Hepatocyte (in vitro differentiated cells): ENCODE measurements at places on chromosomes 3 and 15. TPM values are rescaled to one million over a fixed set of nuclear protein-coding genes. Genes with fewer than 3 reads are reported as not detected.

Gene RYR3
- 0.36 and 0.37 TPM in 2 replicates for total RNA-seq

- DNase-seq = peak; percentile 23
Measured at GRCh38 chr3:178318941-178319816, 217.1 kb upstream of the KCNMB2 start.

Gene FANCI
- 12.6 and 14.5 TPM in 2 replicates for total RNA-seq

GRCh38 chr3:141331377-141332318 lies 36.7 kb upstream of the ZBTB38 start:
- DNase-seq = peak; percentile 84

GRCh38 chr15:67456677-67457529 lies 64.0 kb upstream of the C15orf61 start:
- DNase-seq = peak; percentile 86

- DNase-seq = no peak
Measured at GRCh38 chr3:111538111-111538510, 3.9 kb upstream of the CD96 start.

DNA sequence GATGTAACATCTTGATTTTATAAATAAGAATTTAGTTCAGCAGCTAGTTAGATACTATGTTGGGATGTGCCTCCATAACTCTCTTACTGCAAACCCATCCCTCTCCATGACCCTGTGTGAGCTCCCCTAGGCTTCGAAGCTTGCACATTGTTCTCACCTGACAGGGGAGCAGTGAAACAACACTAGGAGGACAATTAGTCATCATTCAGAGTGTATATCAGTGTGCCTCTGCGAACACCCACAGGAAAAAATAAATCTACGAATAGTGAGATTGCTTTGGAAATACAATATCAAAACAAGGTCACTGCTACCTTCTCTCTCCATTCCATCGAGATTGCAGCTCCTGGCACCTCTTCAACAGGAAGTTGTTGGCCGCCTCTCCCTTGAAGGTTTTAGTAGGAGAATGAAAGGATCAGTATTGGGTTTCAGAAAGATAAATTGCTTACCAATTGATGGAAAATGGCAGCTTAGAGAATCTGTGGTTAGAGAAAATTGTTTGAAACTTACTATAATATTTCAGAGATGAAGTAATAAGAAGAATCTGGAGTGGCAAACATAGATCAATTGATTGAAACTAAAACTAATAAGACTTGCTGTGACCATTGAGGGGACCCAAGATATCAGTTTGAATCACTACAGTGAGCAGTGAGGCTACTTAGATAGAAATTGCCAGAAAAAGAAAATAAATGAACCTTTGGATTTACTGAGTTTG lies 103.2 kb downstream of the CHL1 start:
- no peak for DNase-seq

DNA sequence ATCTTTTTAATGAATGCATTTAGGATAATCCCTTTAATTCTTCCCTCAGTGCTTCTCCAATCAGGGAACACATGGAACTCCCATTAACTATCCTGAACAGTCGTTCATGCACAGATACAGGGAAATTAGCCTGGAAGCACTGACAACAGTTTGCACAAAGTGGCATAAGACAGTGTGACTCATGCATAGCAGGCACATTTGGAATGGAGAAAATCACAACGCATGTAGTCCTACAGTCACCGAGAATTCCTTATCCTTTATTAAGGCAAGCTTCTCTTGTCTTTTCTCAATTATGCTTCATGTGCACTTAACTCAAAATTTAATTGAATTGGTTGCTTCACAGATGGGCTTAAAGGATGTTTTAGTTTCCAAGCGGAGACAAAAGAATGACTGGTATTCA lies 155.0 kb upstream of the CRBN start:
- no peak for DNase-seq

Gene ACKR2
- total RNA-seq = 1.9 and 3.9 TPM in 2 replicates

DNA sequence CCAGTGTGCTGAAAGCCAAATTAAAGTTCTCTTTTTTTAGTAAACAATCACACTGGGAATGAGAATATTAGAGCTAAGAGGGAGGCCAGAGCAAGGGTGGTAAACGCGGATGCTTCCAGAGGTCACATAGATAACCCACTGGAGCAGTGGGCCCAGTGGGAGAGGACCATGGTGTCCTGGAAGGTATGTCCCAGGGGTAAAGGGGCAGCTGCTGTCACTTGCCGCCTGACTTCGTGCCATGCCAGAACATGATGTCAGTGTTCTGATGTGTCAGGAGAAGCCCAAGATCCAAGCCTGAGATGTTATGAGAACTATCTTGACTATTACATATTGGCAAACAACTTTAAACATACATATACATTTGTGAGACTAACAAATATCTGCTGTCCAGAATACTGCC lies 211.9 kb upstream of the IL12A start:
- DNase-seq = no peak

Gene ZKSCAN7
- 9.6 and 9.9 TPM in 2 replicates for total RNA-seq

GRCh38 chr3:56970461-56970879 lies 90.0 kb upstream of the SPATA12 start:
- DNase-seq = peak; percentile 31

GRCh38 chr3:108936924-108937689 lies 16.6 kb downstream of the GUCA1C start:
- no peak for DNase-seq

Gene SCN5A
- 0.48 and 1.3 TPM in 2 replicates for total RNA-seq

GRCh38 chr3:44237665-44238064 lies 4.0 kb upstream of the TOPAZ1 start:
- no peak for DNase-seq

Gene AADACL2
- total RNA-seq = 0.10 and 0.24 TPM in 2 replicates

DNA sequence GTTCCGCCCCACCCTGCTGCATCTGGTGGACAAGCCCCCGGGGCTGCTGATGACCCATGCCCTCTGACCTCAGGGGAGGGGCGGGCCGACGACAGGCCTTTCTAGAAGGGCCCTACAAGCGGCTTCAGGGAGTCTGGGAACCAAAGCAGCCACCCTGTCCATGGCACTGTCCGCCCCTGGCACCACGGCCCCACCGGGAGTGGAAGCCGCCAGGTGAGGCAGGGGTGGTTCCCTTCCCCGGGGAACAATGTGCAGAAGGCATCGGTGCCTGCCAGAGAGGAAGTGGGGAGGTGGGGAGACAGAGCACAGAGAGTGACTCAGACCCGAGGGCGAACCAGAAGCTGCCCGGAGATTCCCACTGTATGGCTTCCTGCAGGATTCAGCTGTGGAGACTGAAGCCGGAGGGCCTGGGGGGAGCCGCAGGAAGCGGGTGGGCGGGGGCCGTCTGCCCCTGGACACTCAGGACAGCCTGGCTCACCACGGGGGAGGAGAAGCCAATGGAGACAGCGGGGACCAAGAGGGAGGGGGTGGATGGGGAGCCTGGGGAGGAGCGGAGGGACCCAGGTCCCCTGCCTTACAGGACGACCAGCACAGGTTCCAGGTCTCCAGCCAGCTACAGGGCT lies 134.0 kb downstream of the TPRA1 start:
- peak; percentile 45 for DNase-seq

DNA sequence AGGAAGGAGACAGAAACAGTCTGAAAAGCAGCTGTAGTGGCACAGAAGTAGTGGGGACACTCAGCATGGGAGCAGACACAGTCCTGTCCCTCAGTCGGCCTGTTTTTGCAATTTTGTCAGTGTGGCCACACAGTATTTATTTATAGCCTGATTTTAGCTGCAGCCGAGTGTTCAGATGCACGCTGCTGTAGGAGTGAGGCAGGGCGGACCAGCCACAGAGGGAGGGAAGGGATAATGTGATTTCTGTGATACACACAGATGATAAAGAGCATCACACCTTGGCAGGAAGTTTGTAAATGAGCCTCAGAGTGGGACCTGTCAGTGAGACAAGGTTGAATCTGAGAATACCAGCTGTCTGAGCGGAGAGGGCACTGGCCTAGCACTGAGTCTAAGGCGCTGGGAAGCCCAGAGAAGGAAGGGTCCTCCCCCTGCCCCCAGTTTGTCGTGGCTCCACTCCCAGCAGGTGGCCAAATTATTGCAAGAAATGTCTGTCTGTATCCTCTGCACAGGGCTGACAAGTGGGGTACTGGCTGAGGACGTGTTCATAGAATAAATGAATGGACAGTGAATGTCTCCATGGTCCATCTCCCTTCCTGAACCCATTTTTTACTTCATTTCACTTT lies 3.8 kb downstream of the PSTPIP1 start:
- no peak for DNase-seq

Gene UCN2
- total RNA-seq = 0.08 and 0.30 TPM in 2 replicates

Gene SAMMSON
- total RNA-seq = 0.10 TPM in 1 of 2 replicates, not detected in the other

Gene POPDC2
- total RNA-seq = 2.7 and 3.9 TPM in 2 replicates

DNA sequence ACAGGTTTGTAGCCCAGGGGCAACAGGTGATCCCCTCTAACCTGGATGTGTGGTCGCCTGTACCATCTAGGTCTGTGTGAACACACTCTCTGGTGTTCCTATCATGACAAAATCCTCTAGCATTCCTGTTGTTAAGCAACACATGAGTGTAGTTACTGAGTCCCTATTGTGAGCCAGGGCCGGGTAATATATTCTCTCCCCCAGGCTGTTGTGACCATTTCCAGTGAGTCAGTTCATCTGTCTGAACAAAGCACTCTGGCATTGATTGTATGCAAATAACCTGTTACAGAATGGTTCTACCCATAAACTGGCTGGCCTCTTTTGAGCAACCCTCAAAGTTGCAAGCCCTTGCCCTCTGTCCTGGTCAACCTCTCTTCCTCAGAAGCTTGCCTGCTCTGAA lies 2.6 kb upstream of the FLNB start:
- peak; percentile 59 for DNase-seq

GRCh38 chr3:72380193-72380592 lies 468.1 kb downstream of the SHQ1 start:
- DNase-seq = no peak

Gene SPSB4
- total RNA-seq = 1.3 TPM in 2 replicates

Gene PPARG
- 37.9 and 39.6 TPM in 2 replicates for total RNA-seq

DNA sequence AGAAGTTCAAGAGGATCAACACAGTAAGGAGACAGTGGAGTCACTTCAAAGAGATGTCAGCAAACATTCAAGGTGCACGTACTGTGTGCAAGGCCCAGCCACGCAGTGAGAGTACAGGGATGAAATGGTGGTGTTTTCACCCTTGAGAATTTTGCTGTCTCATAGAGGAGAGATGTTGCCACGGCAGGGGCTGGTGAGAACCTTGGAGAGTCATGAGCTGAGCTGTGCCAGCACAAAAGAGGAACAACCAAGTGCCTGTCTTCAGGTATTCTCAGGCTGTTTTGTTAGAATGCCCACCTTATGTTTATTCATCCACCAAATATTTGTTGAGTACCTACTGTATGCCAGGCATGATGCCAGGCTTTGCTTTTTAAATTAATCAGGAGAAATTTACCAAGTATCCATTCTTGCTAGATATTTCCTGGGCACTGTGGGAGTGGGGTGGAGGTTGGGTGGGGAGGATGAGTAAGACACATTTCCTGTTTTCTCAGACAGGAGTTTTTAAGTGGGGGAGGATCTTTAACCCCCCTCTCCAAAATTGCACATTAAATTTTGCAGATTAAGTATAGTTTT lies 72.6 kb downstream of the SLC6A11 start:
- DNase-seq = no peak

GRCh38 chr3:146550743-146551510 lies 6.5 kb upstream of the PLSCR1 start:
- DNase-seq = peak; percentile 63

GRCh38 chr3:52247409-52248164 lies 2.0 kb downstream of the PPM1M start:
- peak; percentile 4 for DNase-seq

GRCh38 chr15:55734641-55735040 lies 8.3 kb downstream of the PRTG start:
- no peak for DNase-seq

GRCh38 chr15:81323559-81323943 lies 390 bp downstream of the STARD5 start:
- no peak for DNase-seq

Gene INKA1
- total RNA-seq = 4.5 and 5.1 TPM in 2 replicates

Gene RCN2
- 147 and 153 TPM in 2 replicates for total RNA-seq
